ENCODE measurements at places on chromosomes 1 and 21.

- DNase-seq = peak; percentile 53
Measured at GRCh38 chr1:84687714-84688462, 2.4 kb downstream of the SSX2IP start.

DNA sequence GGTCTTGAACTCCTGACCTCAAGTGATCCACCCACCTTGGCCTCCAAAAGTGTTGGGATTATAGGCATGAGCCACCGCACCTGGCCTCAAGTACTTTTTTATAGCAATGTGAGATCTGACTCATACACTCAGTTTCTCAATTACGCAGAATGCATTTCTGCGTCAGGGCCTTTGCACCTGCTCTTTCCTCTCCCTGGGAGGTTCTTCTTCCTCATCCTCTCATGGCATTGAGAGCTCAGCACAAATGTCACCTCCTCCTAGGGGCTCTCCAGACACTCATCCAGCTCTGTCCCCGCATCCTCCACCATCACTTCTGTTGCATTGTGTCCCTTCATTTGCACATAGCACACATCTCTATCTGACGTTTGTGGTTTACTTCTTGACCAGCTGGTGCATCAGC is 418.8 kb downstream of the PTPRU start:
- no peak for DNase-seq

GRCh38 chr1:4736254-4736653 is 81.8 kb downstream of the AJAP1 start:
- no peak for DNase-seq

GRCh38 chr1:68269637-68270430 is 37.5 kb upstream of the WLS start:
- DNase-seq = peak; percentile 59

DNA sequence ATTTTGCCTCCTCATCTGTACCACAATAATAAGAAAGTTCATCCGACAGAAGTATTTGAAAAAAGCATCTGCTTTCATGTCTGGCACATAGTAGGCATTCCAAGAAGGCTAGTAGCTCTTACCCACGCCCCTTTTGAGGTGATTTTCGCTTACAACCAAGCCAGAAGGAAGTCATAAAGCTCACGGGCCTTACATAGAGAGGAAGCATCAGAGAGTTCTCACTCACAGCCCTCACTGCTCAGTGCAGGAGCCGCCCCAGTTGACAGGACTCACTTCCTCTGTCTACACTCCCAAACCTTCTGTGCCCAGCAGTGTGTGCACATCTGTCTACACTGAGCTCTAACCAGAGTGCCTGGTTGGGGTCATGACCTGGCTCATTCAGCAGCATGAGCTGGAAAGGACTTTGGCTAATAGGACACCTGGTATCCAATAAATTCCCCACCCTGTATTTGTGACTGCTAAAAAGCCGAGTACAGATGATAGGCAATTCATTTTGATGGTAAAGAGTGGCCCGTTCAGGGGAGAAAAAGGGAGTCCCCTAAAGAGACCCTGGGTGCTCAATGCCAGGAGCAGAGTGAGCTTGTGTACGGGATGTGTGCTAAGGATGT is 36.8 kb upstream of the DUSP10 start:
- DNase-seq = no peak

GRCh38 chr1:24438423-24438901 is 22.9 kb downstream of the NIPAL3 start:
- peak; percentile 25 for DNase-seq

GRCh38 chr1:196381544-196381943 is 226.7 kb downstream of the KCNT2 start:
- no peak for DNase-seq

GRCh38 chr1:174812656-174813055 is 187.1 kb upstream of the CACYBP start:
- DNase-seq = no peak

GRCh38 chr1:91784191-91784590 is 101.8 kb downstream of the TGFBR3 start:
- no peak for DNase-seq

- DNase-seq = peak; percentile 79
Measured at GRCh38 chr1:6795661-6796060, 10.4 kb downstream of the CAMTA1 start.

Measured in fibroblast of skin of right biceps (primary cell).